ENCODE measurements at places on chromosomes 5 and 9.

GRCh38 chr5:150278916-150279315 lies 10.7 kb downstream of the CAMK2A start:
- no peak for ATAC-seq

DNA sequence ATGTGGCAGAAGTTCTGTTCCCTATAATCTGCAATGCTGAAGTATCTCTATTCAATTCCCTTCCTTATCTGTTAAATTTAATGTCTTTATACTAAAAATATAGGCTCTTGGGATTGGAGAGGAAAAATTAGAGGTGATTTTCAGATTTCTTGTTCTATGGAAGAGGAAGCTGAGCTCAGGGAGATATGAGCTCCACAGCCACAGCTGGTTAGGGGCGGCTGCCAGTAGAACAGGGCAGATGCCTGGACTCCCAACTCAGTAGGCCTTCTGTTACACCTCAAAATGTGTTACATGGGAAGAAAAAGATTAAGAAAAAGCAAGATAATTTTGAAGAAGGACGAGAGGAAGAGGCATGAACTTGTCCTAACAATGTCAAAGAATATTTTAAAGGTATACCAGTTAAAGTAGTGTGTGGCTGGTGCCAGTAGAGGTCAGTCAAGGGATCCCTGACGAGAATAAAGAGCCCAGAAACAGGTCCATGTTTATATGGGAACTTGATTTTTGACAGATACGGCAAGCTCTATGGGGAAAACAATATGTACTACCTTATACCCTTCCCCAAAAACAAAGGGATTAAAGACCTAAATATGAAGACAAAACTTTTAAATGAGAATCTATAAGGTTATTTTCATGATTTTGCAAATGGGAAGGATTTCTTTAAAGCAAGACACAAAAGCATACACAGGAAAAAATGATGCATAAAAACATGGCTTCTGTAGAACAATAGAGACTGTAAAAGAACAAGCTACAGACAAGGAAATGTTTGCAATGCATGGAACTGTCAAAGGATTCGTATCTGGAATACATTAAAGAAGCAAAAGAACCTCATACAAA lies 28.7 kb downstream of the DNAJC21 start:
- ATAC-seq: peak; percentile 46

DNA sequence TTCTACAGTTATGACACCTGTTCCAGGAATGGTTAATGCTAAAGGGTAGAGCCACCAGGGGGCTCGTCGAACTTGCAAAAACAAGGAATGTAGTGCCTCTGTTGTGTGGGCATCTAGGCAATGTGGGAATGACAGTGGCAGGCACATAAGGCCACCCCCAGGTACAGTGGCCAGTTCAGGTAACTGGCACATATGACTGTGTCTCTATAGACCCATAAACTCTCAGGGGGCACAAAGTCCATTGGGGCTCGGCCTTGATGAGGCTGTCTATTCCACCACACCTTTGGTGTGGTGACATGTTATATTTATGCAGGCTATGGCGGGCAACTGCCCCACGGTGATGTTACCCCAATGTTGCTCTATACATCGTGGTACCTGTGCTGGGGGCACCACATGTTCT lies 59.6 kb upstream of the FAM120A start:
- no peak for ATAC-seq

DNA sequence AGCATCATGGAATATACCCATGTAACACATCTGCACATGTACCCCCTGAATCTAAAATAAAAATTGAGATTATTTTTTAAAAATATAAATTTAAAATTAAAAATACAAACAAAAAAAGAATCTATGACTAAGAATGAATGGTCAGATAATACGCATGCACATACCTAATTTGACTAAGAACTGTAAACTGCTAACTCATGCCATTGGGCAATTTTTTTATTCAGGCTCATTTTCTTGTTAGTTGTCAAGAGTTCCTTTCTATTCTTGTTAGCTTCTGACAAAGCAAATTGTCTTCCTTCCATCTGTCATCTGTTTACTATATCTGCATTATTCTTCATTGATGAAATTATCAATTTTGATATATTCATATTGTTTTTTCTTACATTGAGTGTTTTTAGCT lies 69.5 kb upstream of the HAND1 start:
- no peak for ATAC-seq

GRCh38 chr5:38433160-38433861 lies 123.1 kb downstream of the LIFR start:
- ATAC-seq: no peak

DNA sequence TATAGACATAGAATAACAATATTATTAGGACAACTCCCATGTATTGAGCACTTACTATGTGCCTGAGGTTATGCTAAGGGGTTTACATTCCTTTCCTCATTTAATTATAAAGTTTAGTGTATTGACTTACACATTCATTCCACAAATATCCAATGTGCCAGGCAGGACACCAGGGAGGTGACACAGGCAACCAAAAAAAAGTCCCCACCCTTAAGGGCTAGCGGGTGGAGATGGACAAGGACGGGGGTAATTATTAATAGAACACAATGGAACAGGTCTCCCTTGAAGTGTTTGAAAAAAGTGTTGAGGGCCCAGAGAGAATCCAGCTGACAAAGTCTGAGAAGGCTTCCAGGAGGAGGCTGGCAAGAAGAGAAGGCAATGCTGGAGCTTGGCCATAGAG lies 5.7 kb downstream of the TBC1D2 start:
- no peak for ATAC-seq

DNA sequence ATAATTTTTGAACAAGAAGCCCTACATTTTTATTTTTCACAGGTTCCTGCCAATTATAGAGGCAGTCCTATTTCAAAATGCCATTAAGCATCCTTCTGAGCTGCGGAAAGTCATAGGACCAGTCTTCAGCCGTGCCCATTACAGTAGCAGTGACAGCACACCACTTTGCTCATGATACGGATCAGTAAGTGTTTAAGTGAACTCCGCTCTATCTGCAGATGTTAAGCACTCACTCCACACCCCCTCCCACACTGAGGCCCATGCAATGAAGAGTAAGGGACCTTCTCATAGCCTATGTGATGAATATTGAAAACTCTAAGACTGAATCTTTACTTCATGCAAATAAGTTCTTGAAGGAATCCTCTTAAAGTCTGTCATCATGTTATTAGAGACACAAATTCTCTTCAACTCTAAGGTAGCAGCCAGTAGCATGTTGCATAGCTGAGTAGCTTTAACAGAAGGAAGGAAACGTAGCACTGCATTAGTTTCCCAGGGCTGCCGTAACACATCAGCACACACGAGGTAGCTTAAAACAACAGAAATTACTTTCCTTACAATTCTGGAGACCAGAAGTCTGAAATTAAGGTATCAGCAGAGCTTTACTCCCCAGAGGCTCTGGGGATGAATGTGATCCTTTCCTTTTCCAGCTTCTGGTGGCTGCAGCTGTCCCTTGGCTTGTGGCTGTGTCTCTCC lies 20.3 kb upstream of the TAF11L2 start:
- no peak for ATAC-seq

DNA sequence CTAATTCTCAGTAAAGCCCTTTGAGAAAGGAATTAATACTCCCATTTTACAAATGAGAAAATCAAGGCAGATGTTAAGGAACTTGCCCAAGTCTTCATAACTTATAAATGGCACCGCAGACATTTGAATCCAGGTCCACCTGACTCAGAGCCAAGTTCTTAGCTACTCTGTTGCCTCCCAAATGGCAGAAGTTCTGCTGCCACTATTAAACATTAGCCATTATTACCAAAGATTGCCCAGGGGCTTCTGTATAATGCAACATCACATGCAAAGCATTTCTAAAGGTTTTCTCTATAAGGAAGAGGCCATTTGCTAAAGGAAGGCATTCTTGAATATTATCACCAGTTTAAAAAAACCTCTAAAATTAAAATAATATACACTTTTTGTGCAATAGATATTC lies 28.3 kb downstream of the TPD52L3 start:
- no peak for ATAC-seq

DNA sequence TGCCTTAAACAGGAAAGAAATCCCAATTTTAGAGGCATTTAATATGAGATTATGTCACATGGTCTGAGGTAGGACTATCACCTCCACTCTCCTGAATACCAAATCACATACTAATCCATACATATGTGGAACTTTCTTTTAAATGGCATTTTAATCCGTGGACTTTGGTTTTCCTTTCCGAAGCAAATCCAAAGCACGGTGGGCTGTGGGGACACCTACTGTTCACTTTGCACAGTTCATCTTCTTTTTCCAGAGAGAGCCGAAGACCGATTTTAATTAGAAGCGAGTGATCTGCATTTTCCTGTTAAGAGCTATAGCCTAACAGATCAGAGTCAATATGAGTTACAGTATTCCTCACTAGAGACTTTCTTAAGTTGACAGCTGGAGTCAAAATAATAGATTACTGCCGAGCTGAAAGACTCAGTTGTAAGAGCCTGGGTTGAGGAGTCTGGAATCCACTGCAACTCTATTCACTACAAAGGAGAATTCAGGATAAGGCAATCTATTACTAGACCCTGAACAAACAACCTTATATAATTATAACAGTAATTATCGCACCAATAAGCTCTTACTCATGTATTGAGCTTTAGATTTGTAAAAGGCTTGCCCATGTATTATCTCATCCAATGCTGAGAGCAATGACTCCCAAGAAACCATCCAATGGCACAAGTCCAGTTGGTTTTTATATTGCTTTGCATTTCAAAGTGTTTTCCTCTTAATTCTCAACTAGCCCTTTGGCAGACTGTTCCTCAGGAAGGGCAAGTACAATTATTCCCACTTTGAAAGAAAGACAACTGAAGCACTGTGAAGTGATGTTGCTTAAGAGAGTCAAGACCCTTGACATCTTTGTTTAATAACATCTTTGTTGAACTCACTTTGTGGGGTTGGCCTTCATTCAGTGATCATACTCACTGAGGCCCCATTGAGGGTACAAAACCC lies 144.7 kb downstream of the TRPM6 start:
- ATAC-seq: no peak

DNA sequence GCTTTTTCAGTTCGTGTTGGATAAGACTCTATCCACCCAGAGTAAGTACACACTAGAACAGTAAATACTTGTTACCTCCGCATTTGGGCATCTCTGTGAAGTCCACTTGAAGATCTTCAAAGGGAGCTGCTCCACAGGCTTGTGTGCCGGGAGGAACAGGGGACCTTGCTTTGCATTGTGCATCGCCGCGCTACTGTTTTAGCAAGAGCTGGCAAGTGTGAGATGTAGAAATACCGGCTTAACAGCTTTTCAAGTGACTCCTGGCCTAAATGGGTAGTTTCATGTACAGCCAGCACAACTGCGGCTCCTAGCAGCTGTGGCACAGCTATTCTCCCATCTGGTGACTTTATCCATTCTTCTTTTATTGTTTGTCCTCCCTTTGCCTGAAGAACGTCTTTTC lies 8.4 kb upstream of the ZNF354C start:
- ATAC-seq: no peak

DNA sequence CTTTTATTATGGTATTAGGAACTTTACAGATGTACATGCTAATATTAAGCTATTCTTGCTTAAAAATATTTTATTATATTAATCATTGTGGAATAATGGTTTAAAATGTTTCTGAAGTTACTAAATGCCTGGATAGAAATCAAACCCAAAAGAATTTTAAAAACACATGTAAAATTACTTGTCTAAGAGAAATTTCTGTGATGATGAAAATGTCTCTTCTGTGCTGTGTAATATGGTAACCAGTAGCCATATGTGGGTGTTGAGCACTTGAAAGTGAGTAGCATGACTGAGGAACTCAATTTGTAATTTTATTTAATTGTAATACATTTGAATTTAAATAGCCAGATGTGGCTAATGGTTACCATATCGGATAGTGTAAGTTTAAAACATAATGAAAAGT lies 66.7 kb upstream of the HSPB3 start:
- ATAC-seq: no peak

- ATAC-seq: peak; percentile 43
Observed at GRCh38 chr9:70420441-70421271, 6.2 kb upstream of the KLF9 start.

DNA sequence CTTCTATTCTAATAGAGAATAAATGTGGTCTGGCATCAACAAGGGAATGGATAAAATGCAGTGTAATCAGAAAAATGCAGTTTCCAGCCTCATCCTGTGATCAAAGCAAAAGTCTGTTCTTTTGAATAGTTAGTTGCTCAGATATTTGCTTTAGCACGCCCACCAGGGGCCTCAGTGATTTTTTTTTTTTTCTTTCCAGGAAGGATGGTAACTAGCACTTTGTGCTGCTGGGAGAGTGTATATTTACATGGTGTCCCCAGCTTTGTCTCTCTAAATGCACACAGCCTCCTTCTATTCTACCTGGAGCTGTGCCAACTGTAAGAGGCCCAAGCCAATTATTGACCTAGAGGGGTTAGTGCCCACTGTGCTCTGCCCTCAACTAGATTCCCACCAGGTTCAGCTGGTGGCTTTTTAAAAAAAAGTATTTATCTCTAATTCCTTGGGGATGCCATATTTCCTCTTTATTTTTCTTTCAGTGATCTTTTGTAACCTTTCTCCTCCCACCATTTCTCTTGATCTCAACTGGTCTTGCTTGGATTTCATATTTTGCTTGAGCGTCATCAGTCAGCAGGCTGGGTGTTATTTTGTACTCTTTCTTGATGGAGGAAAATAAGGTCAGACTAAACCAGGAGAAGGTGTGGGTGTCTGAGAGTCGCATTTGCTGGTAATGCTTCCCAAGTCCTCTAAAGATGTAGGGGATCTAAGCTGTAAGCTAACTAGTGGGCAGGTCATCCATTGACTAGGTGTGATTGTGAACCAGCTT lies 193.0 kb upstream of the C9orf72 start:
- ATAC-seq: no peak

DNA sequence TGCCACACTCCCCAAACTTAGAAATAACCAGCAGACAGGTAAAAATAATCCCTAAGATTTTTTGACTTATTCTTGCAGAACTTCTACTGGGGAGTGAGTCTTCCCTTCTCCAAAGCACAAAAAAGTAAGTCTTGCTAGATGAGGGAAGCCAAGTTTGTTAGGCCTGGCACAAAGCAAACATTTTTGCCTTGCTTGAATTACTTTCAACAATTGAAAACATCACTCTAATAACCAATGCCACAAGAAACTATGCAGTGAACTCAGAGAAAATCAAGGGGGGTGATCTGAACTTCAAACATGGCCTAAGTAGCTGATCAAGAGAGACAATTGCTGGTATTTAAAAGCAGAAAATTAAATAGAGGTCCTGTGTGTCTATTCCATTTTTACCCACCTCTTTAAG lies 123.6 kb upstream of the SLC1A3 start:
- ATAC-seq: no peak

DNA sequence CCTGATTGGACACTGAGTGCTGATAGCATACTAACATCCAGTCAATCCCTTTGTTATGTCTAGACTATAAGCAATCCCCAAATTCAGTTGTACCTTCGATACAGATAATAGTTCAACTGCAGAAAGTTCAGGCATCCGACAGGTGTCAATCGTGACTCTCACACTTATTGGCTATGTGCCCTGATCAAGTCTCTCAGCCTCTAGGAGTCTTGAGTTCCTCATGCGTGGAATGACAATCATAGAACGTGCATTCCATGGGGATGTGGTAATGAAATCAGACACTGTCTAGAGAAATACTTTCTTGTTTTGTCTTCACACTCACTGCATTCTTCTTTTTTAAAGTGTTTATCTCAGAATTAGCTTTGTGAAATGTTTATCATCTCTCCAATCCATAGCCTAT lies 4.8 kb downstream of the ANKRD34B start:
- ATAC-seq: no peak

GRCh38 chr9:86983249-86983619 lies 35.9 kb upstream of the GAS1 start:
- ATAC-seq: no peak

GRCh38 chr5:87121304-87122150 lies 146.2 kb upstream of the RASA1 start:
- peak; percentile 64 for ATAC-seq

All from activated CD4-positive, CD25-positive, alpha-beta regulatory T cell treated with anti-CD3 and anti-CD28 coated beads, Interleukin-2, amount 50 U/mL, for 24 hours (primary cell).